CD4-positive, alpha-beta T cell treated with Interleukin-6 for 4 hours (primary cell): ENCODE measurements at places on chromosomes 11 and 22.

- DNase-seq = no peak
Measured at GRCh38 chr22:47143249-47143938, 380.9 kb downstream of the TBC1D22A start.

GRCh38 chr11:67456068-67456705 is 1.0 kb downstream of the CABP4 start:
- DNase-seq = no peak

DNA sequence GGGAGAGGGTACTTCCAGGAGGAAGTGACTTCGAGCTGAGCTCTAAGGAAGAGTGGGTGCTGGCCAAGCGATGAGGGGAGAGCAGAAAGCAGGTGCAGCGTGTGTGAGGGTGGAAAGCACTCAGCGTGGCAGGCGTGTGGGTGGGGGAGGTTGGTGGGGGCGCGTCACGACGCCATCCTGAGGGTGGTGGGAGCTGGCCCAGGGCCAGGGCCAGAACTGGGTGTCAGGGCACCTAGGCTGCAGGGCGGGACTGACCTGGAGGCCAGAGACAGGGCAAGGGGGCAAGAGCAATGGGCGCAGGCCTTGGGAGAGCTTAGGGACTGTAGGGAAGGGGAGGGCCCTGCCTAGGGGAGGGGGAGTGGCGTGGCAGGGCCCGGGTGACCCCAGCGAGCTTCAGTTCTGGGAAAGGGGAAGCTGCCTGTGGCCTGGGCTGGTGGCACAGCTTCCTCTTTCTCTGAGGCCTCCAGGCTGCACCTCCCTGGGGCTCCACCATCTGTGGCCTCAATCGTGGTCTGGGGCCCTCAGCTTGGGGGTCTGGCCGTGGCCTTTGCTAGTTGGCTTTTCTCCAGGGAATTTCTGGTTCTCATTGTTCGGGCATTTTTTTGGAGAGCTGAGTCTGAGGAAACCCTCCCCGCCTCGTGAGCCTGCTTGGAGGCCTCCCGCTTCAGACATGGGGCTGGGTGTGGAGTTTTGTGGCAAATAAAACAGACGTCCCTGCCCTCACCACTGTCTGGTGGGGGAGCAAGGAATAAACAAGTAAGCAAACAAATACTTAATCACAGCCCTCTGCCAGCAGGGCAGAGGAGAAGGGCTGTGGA is 8.9 kb downstream of the RELT start:
- peak; percentile 49 for DNase-seq

DNA sequence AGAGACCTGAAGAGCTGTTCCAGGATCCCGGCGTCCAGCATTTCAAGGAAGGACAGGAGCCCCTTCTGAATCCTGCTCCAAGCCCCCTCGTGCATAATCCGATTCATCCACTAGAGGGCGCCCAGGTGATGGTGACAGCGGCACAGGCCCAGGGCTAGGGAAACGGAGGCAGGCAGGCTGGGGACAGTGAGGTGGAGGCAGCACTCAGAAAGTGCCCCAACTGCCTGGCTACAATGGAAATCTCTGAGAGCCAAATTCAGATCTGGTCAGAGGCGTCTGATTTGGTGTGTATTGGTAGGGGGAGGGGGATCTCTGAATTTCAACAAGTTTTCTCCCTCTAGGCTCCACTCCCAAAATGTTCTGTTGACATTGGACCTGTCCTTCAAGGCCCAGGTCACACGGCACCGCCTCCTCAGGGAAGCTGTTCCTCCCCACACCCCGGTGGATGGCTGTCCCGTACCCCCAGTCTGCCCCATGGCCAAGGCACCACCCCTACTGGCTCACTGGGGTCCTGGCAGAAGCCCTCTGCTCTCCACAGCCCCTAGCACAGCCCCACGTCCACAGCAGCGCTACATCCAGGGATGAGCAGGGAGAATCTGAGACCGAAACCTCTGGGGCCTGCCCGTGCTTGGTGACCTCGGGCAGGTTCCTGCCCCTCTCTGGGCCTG is 142.9 kb downstream of the CRYBB2 start:
- DNase-seq = peak; percentile 73

DNA sequence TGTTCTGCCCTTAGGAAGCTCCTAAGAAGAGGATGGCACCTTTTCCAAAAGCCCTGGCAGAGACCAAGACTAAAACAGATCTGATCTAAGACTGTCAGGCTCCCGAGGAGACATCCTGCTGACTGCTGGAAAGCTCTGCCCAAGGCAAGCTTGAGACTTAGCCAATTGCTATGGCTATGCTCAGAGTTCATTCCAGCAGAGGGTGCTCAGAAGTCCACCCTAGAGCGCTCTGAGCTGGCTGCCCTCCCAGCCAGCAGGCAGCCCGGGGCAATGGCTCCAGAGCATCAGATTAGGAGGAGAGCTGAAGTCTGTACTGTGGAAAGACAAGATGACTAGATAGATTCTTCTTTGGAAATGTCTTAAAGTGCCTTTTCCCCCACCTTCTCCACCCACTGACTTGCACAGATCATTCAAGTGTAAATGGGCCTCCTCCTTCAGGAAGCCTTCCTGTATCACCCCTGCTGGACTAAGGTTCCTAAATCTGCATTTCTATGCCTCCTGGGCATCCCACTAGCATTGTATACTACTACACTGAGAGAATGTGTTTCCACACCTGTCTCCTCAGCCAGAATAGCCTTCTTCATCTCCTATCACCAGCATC is 23.4 kb downstream of the LRRC55 start:
- no peak for DNase-seq

GRCh38 chr11:115873813-115874212 is 369.6 kb upstream of the CADM1 start:
- no peak for DNase-seq

GRCh38 chr11:87361891-87362290 is 324.2 kb downstream of the TMEM135 start:
- DNase-seq = no peak

GRCh38 chr11:134587345-134587744 is 175.3 kb upstream of the B3GAT1 start:
- no peak for DNase-seq

- no peak for DNase-seq
Measured at GRCh38 chr11:134949121-134950090, 537.4 kb upstream of the B3GAT1 start.

GRCh38 chr11:113673550-113674396 is 32.3 kb downstream of the TMPRSS5 start:
- no peak for DNase-seq

DNA sequence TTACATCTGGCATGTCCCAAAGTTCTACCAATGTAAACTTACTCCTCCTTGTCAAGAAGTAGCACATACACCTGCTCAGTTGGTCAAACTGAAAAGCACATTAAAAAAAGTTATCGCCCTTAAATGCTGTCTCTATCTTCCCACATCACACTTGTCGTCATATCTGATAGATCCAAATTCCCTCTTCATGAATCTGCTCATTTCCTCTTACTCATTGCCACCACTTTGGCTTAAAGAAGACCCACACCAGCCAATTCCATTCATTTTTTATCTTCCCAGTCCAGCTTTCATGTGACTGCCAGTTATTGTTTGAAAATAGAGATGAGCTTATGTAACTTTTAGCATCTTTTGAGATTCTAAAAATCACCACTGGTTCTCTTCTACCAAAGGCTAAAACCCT is 305.9 kb upstream of the MTNR1B start:
- no peak for DNase-seq

DNA sequence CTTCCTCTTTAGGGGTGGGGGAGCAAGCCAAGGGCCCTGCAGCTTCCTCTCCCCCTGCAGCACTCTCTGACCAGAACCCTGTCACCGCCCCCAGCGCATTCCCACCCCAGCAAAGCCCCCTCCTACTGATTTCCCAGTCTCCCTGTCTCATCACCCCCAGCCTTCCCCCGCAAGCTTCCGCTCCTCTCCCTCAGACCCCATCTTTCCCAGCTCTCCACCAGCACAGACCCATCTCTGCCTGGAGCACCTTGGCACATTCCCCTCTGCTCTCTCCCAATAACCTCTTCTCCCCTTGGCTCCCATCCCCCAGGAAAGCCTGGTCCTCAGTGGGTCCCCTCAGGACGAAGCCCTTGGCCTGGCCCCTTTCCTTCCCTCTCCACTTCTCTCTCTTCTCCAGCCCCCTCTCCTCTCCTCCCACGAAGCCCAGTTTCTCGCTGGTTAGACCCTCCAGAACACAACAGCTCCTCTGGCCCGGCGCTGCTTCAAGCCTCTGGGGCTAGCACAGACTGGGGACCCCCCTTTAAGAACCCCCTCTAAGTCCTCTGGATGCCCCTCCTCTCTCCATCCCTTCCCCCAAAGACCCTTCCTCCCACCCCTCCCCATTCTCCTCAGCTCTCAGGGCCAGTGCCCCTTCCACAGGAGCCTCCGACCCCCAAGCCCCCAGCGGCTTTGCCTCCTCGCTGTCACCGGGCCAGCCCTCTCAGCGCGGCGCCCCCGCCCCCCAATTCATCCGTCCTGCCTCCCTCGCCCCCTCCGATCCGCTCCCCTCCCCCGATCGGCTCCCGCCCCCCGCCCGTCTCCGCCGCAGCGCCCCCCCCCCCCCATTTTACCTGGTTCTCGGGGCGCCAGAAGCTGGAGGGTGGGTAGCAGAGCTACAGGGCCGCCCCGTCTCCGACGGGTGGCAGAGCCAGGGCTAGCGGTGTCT is 594 bp downstream of the NRXN2 start:
- no peak for DNase-seq

DNA sequence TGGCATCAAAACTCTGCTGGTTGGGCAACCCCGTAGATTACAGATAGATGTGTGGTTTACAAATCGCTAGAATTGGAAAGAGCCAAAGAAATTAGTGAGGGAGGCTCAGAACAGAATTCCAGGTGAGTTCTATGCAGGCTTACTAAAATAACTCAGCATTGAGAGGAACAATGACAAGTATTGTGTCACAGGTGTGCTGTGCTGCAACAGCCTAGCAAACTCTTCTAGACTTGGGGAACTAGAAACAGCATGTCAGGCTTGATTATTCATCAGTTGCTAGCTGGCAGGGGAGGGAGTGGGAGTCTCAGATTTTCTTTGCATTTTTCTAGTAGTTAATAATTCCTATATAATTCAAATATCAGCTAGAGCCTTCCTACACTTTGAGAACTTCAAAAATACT is 26.3 kb upstream of the RASD2 start:
- DNase-seq = no peak

- no peak for DNase-seq
Measured at GRCh38 chr11:111737444-111738210, 28.6 kb downstream of the PPP2R1B start.

GRCh38 chr11:111574373-111575225 is 27.6 kb upstream of the SIK2 start:
- no peak for DNase-seq

GRCh38 chr22:32951076-32951806 is 106.9 kb downstream of the SYN3 start:
- no peak for DNase-seq

DNA sequence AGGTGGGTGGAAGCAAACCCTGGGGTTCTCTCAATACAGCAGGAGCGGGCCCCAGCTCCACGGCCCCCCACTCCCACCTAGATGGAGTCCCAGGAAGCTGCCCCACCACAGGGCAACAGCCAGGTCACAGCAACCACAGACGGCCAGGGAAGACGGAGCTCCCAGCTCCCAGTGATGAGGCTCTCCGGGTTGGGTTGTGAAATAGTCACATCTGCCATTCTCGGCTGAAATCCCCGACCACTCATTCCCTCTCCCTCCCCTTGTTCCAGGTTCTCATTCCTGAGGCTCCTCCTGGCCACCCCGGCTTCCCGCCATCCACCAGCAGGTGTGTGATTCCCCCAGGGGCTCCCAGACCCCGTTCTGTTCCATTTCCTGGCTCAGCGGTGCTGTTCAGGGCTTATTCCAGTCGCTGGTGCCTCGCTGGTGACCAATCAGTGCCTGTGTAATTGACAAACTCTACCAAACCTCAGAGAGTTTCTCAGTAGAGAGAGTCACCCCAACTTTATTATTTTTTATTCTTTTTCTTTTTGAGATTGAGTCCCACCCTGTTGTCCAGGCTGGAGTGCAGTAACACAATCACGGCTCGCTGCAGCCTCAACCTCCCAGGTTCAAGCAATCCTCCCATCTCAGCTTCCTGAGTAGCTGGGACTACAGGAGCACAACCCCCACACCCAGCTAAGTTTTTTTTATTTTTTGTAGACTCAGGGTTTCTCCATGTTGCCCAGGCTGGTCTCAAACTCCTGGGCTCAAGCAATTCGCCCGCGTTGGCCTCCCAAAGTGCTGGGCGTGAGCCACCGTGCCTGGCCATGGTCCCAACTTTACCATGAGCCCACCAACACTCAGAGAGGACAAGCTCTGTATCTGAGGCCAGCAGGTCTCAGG is 63.2 kb downstream of the SHANK2 start:
- DNase-seq = no peak

DNA sequence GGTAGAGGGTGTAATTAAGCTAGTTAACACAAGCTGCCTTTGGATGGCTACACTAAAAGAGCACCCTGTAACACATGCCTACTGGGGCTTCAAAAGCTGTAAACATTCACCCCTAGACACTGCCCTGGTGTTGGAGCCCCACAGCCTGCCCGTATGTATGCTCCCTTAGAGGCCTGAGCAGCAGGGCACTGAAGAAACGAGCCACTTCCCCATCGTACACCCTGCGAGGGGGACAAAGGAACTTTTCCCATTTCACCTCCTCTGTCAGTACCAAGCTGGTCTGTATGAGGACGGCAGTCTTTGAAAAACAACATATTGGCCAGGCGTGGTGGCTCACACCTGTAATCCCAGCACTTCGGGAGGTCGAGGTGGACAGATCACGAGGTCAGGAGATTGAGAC is 77.0 kb downstream of the MAML2 start:
- no peak for DNase-seq

DNA sequence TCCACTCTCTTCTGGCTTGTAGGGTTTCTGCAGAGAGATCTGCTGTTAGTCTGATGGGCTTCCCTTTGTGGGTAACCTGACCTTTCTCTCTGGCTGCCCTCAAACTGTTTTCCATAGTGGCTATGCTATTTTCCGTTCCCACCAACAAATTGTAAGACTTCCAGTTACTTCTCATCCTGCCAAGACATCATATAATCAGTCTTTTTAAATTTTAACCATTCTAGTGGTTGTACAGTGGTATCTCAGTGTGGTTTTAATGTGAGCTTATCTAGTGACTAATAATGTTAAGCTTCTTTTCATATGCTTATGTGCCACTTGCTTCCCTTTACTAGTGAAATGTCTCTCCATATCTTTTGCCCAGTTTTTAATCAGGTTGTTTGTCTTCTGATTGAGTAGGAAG is 13.6 kb upstream of the TRIM29 start:
- DNase-seq = no peak

GRCh38 chr22:23255506-23256170 is 75.3 kb downstream of the BCR start:
- no peak for DNase-seq
